ENCODE measurements at places on chromosomes 7 and 10. TPM values are rescaled to one million over a fixed set of nuclear protein-coding genes. Genes with fewer than 3 reads are reported as not detected.

- no peak for DNase-seq
These were observed at the start of gene HOXA1 for GRCh38 chr7:27095897-27096767. HOXA1 (minus strand) TSS chr7:27096000; CDS start chr7:27095912, 88 bp downstream.

DNA sequence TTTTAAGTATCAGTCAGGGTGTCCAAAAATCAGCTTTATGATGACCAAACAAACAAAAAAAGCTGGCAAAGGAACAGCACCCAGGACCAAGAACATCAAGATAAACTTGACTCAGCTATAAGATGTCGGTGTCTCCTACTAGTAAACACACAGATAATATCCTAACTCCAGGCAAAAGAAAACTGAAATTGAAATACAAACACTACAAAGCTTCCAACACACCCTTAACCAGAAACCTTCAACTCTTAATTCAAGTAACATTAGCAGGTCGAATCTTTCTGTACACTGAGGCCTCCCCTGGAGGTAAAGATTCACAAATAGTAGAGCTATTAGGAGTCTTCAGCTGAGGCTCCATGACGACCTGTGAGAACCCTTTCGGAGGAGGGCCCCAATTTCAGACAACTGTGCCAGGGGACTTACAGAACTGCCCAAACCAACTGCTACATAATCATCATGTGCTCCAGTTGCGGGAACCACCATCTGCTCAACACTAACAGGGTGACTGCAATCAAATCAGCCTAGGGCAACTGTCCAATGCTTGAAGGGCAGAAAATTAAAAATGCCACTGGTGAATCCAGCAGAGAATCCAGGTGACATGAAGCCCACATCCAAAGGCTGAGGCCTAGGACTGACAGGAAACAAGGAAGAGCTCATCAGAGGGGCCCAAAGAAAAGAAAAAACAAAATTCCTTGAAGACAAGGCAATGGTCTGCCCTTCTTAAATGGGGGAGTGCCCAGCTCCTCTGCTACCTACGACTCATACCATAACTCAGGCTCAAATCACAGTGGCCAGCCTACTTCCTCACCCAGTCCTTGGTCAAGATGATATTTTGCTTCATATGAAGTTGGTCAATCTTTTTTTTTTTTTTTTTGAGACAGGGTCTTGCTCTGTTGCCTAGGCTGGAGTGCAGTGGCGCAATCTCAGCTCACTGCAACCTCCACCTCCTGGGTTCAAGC lies 20.0 kb downstream of the XPNPEP1 start:
- no peak for DNase-seq

GRCh38 chr7:119711104-119711503 lies 561.9 kb upstream of the KCND2 start:
- no peak for DNase-seq

The JCAD gene
- 7.3 TPM for total RNA-seq

The CC2D2B gene
- total RNA-seq: 0.52 TPM

The CPN1 gene
- not detected for total RNA-seq

Data from epithelial cell of proximal tubule (primary cell).